ENCODE measurements at places on chromosomes 7 and 10.

DNA sequence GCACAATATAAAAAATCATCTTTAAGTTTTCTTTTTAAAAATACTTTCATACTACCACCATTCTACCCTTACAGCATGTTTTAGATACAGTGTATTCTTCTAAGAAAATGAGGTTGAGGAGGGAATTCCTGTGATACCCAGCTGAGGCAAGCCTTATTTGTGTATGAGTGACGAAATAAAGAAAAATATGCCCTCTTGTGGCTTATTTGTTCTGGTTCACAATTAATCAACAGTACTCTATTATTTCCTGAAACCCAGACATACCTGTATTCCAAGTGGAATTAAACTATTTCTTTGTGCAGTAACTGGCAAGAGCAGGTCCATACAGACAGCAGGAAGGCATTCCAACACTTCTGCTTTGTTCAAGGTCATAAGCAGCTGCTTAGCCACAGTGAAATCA is 4.5 kb upstream of the SEMA3D start:
- DNase-seq, result no peak

DNA sequence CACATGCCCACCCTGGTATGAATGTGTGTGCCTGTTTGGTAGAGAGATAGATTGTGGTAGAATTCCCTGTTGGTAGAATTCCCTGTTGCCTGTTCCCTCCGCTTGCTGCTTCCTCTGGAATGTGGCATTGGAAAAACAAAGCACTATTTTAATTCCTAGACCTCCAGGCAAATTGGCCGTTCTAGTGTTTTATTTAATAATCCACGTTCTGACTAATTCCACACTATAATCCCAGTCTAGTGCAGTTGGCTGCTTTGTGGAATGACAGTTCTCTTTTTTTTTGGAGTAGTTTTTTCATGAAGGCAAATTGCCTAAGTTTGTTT is 2.0 kb downstream of the HECW1 start:
- DNase-seq, result no peak

GRCh38 chr10:71359364-71360046 is 37.2 kb upstream of the CDH23 start:
- DNase-seq, result no peak

DNA sequence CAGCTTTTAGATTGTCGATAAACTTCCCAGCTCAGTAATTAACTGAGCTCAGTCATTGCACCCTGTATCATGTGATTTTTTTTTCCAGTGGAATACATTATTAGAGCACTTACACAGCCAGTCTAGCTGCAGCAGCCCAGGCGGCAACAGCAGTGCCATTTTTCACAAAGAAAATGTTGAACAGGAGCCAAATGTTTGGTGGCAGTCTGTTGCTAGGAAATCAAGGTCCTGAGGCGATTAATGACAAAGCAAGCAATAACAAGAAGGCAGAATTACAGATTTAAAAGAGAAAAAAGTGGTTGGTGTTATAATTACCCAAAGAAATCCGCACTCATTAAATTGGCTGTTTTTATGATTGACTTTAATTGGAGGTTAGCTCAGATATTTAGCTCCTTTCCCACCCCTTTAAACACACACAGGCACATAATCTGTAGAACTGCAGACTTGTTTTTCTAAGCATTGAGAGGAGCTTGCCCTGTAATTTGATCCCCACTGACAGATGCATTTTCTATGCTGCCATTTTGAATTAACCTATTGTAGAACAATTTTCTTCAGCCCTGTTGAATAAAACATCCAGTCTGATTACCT is 267.4 kb downstream of the ADK start:
- DNase-seq, result no peak

DNA sequence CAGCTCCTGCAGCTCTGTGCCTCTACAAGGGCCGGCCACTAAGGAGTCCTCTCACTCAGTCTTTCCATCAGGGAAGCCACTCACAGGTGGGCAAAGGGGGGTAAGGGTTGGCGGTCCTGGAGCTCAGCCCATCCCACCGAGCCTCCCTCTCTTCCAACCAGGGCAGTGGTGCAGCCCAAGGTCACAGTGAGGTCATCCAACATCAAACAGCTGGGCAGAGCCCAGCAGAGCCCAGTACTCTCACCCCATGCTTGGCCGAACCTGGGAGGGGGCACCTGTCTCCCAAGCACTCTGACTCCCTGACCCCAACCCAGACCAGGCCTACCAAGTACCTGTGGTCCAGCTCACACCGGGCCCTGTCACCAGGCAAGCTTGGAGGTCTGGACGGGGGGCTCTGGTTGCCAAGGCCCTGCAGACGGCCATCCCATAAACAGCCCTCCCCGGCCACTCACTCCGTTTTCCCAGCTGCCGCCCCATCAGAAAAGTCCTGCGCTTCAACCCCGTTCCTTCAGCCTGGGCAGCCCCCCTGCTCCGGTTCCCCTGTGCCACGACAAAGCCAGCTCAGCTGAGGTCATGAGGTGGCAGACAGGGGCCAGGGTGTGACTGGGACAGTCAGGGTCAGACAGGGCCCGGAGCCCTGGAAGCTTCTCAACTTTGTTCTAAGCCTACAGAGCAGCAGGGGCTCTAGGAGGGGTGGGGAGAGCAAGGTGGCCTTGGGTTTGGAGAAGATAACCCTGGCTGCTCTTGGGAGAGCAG is 27.5 kb downstream of the PDGFA start:
- peak; percentile 21 for DNase-seq

GRCh38 chr7:55962014-55962413 is 2.4 kb upstream of the NIPSNAP2 start:
- DNase-seq, result no peak

GRCh38 chr10:83310688-83311087 is 828.6 kb upstream of the GHITM start:
- DNase-seq, result no peak

Data from Peyer's patch (tissue), 4 donors.